ENCODE measurements at places on chromosomes 7 and 10.
A peak's percentile ranks its signal among the peaks of the same experiment; 100 is the strongest.

GRCh38 chr10:88813200-88813599 lies 10.7 kb downstream of the LIPM start:
- DNase-seq: no peak

DNA sequence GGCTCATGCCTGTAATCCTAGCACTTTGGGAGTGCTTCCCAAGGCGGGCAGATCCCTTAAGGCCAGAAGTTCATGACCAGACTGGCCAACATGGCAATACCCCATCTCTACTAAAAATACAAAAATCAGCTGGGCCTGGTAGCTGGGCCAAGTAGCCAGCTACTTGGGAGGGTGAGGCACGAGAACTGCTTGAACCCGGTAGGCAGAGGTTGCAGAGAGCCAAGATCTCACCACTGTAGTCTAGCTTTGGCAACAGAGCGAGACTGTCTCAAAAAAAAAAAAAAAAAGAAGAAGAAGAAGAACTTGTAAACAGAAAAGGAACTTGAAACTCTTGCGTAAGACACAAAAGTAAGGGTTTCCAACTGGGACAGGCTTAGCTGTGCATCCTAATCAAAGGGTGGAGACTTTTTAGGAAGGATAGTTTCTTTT lies 5.6 kb upstream of the IFIT2 start:
- peak; percentile 38 for DNase-seq

DNA sequence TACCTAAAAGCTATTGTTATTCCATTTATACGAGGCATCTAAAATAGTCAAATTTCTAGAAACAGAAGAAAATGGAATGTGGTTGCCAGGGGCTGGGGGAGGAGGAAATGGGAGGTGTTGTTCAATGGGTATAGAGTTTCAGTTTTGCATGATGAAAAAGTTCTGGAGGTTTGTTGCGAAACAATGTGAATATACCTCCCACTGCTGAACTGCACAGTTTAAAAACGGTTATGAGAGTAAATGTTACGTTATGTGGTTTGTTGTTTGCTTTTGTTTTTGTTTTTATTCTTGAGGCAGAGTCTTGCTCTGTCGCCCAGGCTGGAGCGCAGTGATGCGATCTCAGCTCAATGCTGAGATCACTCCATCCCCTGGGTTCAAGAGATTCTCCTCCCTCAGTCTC lies 64.9 kb upstream of the NRBF2 start:
- DNase-seq: peak; percentile 30

DNA sequence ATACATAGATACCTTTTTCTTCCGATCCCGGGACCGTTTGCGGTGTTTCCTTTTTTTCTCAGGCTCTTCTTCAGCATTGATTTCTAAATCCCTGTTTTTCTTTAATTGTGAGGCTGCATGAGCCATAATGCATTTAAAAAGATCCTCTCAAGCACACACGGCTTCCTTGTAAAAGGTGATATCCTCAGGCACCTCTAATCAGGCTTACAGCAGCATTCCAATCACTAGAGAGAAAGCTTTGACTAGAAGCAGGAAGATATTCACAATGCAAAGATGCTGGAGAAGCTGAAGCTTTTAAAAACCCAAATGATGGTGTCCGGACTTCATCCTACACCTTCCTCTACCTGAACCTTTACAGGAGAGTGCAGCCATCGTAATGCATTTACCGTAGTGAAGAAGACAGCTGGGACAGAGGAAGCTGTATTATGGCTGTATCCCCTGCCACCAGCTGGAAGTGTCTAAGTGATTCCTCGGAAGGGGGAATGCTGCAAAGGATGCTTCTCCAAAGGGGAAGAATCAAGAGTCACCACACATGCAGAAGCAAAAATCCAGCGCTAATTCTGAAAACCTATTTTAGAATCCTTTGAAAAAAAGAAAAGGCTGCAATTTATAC lies at the start of gene ANK3:
ANK3 (minus strand) TSS at position 463 of the 613 bp plus-strand sequence; CDS start at position 126, 337 bp downstream.
- no peak for DNase-seq

GRCh38 chr10:57494486-57494885 lies 773.2 kb downstream of the IPMK start:
- no peak for DNase-seq

GRCh38 chr7:101466871-101467270 lies 104.2 kb downstream of the COL26A1 start:
- DNase-seq: no peak

DNA sequence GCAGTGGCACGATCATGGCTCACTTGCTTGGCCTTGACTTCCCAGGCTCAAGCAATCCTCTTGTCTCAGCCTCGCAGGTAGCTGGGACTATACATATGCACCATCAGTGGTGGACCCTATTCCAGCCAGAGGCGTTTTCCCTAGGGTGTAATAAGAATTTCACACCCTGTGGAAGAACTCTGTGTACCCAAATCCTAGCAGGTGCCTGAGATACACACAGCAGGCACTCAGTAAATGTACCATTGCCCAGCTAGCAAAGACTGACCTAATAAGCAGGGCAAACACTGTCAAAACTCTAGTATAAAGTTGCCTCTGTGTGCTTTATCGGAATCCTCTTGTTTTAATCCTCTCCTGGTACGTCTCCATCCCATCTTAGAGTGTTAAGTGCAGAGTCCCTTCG lies 33.7 kb upstream of the BHLHA15 start:
- DNase-seq: no peak

- peak; percentile 36 for DNase-seq
Measured at GRCh38 chr7:98729121-98729520, 112.0 kb downstream of the NPTX2 start.

GRCh38 chr7:151023232-151023631 lies 1.1 kb downstream of the ATG9B start:
- no peak for DNase-seq
